ENCODE measurements at places on chromosomes 1 and 21.

DNA sequence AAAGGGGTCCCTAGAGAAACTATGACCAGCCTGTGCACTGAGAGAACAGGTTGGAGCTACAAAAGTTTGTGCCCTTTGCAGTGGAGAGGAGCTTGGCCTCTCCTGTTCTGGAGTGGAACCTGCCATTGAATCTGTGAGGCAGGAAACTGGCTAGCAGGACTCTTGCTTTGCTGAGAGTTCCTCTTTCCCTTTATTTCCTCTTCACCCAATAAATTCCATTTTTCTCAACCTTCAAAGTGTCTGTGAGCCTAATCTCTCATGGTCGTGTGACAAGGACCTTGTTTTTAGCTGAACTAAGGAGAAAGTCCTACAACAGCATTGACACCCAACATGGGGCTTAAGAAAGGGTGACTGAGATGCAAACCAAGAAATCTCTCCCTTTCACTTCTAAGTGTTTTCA lies 42.7 kb upstream of the FASLG start:
- DNase-seq, result peak; percentile 9

- no peak for DNase-seq
Observed at GRCh38 chr1:71737768-71738167, 544.6 kb downstream of the NEGR1 start.

GRCh38 chr1:225844236-225845061 lies 34.5 kb downstream of the EPHX1 start:
- no peak for DNase-seq

DNA sequence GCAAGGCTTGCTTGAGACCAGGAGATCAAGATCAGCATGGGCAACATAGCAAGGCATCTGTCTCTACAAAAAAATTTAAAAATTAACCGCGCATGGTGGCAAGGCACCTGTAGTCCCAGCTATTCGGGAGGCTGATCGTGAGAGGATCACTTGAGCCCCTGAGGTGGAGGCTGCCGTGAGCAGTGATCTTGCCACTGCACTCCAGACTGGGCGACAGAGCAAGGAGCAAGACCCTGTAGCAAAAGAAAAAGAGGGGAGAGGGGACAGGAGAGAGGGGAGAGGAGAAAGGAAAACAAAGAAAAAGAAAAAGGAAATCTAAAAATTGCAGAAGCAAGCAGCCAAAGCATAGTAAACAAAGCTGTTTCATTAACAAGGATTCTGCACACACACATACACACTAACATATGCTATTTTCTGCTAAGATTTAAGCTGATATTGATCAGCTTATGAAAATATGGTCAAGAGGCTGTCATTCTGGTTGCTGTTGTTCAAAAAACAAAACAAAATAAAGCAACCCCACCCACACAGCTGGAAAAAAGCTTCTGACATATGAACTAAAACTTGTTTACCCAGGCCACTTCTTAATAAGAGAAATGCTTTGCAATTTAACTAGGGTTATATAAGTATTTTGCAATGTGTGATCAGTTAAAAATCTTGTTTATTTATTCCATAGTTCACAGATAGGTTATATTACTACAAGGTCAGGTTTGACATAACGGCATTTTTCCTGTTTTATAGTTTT lies 1.8 kb downstream of the ARNT start:
- DNase-seq, result no peak

GRCh38 chr1:225652729-225653462 lies at the start of gene ENAH:
Gene ENAH (minus strand): TSS chr1:225653123. CDS start chr1:225652690, 433 bp downstream.
- DNase-seq, result peak; percentile 35

- no peak for DNase-seq
Observed at GRCh38 chr1:55304229-55304740, 89.1 kb upstream of the USP24 start.

GRCh38 chr21:28725396-28725795 lies 267.3 kb downstream of the LTN1 start:
- DNase-seq, result no peak

- DNase-seq, result no peak
Observed at GRCh38 chr1:167821969-167822685, 91.8 kb downstream of the ADCY10 start.

DNA sequence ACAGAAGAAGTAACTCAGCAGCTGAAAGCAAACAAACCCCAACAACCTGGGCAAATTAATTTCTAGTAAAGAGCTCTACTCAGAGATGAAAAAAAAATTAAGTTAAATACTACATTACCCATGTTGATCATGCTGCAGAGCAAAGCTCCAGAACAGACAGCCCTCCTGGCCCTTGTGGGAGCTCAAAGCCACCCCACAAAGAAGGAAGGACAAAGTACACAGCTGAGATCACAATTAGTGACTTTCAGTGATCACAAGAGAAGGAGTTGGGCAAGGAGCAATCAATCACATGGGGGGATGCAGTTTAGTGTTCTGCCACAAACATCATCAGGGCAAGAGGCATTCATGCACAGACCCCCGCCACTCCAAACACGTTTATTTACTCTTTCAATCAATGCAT lies 114.2 kb downstream of the DAB1 start:
- no peak for DNase-seq

Data from Kasumi-1 (cell line).